ENCODE measurements at places on chromosomes 3 and 15.
A peak's percentile ranks its signal among the peaks of the same experiment; 100 is the strongest.

DNA sequence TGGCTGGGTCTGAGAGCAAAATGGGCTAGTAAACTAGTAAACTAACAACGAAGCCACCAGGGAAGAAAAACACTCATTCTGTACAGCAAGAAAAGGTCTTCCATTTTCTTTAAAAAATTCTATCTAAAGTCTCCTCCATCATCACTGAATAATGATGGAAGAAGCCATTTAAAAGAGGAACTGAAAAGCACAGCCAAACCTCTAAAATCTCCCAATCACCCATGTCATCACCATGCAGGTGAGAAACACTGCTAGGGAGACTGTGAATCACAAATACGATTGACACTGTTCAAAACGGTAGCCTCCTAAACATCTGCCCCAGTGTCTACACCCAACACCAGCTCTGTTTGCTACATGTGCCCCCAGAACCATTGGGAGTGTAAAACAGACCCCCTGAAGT, 140.4 kb downstream of the RORA start:
- DNase-seq, result no peak

GRCh38 chr3:128205558-128206145, 52.4 kb downstream of the EEFSEC start:
- no peak for DNase-seq

GRCh38 chr15:69719527-69720240, 267.1 kb downstream of the RPLP1 start:
- peak; percentile 68 for DNase-seq

GRCh38 chr15:68725736-68726135, 95.0 kb downstream of the ANP32A start:
- no peak for DNase-seq

DNA sequence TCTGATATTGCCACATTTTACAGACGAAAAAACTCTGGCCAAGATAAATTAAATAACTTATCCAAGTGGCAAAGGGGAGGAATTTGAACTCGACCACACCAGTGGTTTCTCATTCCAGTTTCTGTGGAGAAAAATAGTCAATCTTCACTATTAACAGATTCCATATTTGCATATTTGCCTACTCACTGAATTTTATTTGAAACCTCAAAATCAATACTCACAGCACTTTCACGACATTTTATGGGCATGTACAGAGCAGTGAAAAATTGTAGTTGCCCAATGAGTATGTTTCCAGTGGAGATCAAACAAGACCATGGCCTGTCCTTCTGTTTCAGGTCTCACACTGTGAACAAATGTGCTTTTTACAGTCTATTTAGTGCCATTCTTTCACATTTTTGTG, 374.3 kb downstream of the MAGI1 start:
- no peak for DNase-seq

DNA sequence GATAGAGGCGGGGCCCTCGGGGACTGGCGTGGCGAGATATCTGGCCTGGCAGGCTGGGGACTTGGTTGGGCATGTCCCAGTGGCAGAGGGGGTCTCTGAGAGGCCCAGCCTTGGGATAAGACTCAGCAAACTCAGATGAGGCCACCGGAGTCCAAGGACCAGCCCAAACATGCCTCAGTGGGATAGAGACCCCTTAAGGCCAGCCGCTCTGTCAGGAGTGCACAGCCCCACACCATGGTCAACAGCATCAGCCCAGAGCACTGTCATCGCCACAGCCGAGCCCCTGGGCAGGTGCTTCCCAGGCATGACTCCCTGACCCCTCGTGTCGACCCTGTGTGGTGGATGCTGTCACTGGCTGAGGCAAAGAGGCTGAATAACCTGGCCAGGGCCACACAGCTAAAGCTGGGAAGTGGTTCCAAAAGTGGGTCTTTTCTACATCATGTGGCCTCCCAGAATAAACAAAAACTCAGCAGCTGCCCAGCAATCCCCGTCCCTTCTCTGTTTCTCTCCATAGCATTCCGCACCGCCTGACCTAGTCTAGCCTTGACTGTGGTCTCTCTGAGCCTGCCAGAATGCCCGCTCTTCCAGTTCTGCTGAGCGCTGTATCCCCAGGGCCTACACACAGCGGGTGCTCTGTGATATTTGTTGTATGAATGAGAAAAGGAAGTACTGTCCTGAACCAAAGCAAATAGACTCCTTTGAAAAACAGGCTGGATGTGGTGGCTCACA, 15.1 kb downstream of the CTSH start:
- no peak for DNase-seq

DNA sequence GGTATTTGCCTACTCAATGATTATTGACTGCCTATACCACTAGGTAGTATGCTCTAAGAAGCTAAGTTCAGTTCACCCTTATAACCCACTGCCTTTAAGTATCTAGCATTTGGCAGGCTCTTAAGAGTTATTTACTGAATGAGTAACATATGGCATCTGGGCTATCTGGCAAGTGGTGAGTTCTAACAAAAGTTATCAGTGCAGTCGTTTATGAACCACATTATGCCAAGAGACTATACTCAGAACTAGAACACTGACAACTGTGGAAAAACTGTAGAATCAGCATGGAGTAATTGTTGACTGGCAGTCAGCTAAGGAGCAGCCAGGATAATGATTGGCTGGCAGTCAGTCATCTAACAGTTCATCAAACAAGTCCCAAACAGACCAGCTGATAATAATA, 25.8 kb downstream of the RAF1 start:
- no peak for DNase-seq

GRCh38 chr15:62770752-62771151, 271.8 kb upstream of the TPM1 start:
- DNase-seq, result no peak
